ENCODE measurements at places on chromosomes 12 and 14.

DNA sequence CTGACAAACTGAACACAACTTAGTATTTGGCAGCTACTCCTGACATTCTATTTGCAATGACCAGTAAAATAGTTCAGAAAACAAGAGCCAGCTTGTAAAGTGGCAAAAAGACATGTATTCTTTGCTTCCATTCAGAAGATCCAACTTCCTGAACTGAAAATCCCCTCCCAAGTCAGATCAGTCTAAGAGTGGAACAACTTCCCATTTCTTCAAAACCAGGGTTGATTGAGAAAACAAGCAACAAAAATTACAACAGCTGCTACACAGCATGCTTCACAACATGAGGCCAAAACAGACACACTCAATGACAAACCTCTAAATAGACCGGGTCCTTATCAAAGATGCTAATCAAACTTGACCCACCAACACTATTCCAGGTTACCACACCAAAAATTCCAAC, 40.3 kb downstream of the CIT start:
- no peak for DNase-seq

DNA sequence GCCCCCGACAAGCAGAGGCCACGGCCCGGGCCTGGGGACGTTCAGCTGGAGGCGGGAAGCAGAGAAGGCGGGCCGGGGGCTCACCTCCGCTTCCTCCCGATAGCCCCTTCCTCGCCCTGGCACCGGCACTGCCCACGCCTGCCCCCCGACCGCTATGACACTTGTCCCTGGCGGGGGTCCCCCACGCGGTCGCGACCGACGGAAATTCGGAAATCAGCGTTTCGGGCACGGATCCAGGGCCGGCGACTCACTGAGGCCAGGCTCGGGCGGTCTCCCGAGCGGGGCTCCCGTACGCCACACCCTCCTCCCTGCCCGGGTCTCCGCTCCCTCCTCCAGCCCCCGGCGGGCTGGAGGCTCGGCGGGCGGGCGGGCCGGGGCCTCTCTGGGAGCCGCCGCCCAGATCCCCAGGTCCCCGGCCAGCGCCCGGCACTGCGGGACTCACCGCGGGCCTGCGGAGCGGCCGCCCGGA, 581 bp downstream of the PITPNM2 start:
- DNase-seq = no peak

DNA sequence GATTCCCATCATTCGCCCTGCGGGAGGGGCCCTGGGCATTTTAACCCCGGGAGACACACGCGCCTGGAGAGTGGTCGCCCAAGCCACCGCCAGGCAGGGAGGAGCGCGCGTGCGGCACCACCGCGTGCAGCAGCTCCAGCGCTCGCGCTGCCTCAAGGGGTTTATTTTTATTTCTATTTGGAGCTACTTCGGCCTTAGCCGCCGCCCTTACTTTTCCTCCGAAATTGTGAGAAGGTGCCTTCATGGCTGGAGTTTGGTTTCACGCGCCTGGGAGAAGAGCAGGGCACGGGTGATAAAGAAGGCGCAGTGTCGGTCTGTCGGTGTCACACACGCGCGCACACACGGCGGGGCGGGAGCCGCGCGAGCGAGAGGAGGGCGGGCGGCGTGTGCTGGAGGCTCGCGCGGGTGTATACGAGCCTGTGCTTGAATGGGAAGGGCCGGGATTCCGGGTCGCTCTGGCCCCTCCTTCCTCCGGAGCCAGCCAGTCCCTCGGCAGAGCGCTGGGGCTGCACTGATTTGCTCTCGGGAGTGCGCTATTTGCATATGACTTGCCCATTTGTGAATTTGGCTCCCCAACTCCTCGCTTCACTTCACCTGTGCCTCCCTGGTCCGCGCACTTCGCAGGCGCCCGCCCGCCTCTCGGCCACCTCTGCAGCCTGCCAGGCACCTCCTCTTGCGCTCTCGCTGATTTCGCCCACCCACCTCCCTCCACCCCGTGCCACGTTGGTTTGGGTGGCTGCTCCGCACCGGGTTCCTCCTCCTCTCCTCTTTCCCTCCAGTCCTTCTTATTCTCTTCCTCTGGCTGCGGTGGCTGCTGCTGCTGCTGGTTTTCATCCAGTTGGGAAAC, 932.3 kb downstream of the DIO2 start:
- no peak for DNase-seq

GRCh38 chr12:109840305-109841074, 7.3 kb upstream of the TRPV4 start:
- DNase-seq = no peak

Data from central memory CD4-positive, alpha-beta T cell (primary cell).